ENCODE measurements at places on chromosomes 12 and 14.

GRCh38 chr14:99873653-99874052, 80.4 kb downstream of the EML1 start:
- no peak for ATAC-seq

- peak; percentile 3 for ATAC-seq
Observed at GRCh38 chr12:96400631-96401075, 414 bp upstream of the CDK17 start.

DNA sequence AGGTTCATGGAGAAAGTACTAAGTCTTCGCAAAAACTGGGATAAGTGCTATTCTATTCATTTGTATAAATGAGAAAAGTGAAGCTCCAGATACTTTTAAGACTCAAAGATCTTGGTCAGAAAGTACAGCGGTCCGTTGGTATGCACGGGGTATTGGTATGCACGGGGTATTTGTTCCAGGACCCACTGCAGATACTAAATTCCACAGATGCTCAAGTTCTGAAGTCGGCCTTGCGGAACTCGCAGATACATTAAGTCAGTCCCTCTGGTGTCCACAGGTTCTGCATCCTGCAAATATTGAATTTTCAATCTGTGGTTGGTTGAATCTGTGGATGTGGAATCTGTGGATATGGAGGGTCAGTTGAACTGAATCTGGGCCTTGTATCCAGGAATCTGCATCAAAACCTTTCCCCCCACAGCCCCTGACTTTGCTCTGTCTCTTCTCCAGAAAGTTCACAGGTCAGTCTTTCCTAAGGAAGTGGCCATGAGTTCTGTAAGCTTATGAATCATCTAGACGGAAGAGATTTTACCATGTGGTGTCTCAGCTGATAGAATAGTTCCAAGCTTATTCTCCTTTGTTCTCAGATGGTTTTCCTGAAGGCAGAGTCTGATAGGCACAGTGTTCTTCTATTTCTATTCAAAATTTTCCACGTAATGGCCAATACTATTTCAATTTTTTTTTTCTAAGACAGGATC, 274.7 kb downstream of the NEDD1 start:
- ATAC-seq = no peak

DNA sequence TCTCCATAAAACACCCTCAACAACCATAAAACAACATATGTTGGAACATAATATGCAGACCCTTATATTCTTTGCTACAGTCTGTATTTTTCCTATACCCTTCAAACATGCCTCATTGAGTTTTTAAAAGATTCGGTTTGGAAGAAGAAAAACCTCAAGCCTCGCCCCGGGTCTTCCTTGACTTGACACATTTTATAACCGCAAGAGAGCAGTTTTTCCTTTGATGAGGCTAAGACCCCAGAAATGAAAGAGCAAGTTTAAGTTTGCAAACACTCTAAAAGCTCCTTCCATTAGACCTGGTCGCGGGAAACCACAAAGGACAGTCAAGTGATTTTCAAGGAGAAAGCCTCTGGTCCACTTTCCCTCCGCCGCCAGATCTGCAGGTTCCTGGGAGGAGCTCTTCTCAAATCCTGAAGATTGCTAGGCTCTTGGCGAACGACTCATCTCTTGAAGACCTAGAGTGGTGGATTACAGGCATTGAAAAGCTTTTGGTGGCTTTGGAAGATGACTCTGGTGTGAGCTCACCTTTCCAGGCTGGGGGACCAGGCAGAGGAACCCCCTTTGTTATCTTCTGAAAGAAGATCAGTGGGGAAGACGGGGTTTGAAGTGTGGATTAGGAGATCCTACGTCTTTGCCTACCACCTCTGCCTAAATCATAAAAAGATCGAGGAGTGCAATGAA, at the start of gene ASCL4:
Gene ASCL4 (plus strand): TSS at position 356 of the 681 bp plus-strand sequence. CDS start 515 bp downstream, outside the sequence.
- no peak for ATAC-seq

- no peak for ATAC-seq
Observed at GRCh38 chr14:104528496-104528895, 51.1 kb upstream of the C14orf180 start.
